Naive B cell (primary cell): ENCODE measurements at places on chromosomes 4 and X.
A peak's percentile ranks its signal among the peaks of the same experiment; 100 is the strongest.

DNA sequence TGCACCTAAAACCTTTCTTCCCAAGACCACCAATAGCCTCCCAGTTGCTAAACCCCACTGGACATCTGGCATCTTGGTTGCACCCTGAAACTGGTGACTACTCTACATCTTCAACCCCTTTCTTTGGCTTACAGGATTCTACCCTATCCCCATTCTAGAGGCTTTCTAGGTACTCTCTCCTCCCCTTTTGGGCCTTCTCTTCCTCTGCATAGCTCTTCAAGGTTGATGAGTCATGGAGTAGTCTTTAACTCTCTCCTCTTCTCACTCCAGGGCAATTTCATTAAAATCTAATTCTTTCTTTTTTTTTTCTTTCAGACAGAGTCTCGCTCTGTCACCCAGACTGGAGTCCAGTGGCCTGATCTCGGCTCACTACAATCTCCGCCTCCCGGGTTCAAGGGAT, 16.8 kb downstream of the APOO start:
- no peak overlapping the region for H3K4me3 ChIP-seq
- no peaks in the 10 kb centered on the region for H3K27me3 ChIP-seq

- H3K27me3 ChIP-seq, result no peaks in the 10 kb centered on the region
- peaks cover 13% of the 10 kb centered on the region for H3K36me3 ChIP-seq
- no peaks in the 10 kb centered on the region for H3K4me1 ChIP-seq
- DNase-seq, result no peak
- H3K27ac ChIP-seq, result no peak overlapping the region
- H3K4me3 ChIP-seq, result no peak overlapping the region
Observed at GRCh38 chrX:77622233-77622632, 163.8 kb downstream of the ATRX start.

- H3K27ac ChIP-seq, result no peak overlapping the region
- DNase-seq, result no peak
- H3K27me3 ChIP-seq, result no peaks in the 10 kb centered on the region
- no peak overlapping the region for H3K4me3 ChIP-seq
- peaks cover 6% of the 10 kb centered on the region for H3K4me1 ChIP-seq
- H3K36me3 ChIP-seq, result no peaks in the 10 kb centered on the region
Observed at GRCh38 chrX:154022108-154022507, 2.4 kb upstream of the IRAK1 start.

DNA sequence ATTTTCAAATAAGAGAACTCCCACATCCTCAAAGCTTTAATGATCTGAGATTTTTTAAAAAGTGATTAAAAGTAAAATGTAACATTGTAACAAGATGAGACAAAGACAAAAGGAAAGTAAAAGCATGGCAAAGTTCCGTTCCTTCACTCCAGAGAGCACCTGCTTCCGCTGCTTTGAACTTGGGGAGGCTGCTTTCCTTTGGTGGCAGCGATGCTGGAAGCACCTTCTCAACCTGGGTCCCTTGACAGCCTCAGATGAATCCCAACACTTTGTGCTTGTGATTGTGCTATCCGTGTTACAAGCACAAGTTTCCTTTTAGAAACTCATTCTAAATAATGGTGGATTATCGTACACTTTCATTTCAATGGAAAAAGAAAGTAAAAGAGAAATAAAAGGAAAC, 59.7 kb downstream of the HADH start:
- peaks cover 5% of the 10 kb centered on the region for H3K4me1 ChIP-seq
- peak overlapping the region; percentile 72 for H3K4me3 ChIP-seq

DNA sequence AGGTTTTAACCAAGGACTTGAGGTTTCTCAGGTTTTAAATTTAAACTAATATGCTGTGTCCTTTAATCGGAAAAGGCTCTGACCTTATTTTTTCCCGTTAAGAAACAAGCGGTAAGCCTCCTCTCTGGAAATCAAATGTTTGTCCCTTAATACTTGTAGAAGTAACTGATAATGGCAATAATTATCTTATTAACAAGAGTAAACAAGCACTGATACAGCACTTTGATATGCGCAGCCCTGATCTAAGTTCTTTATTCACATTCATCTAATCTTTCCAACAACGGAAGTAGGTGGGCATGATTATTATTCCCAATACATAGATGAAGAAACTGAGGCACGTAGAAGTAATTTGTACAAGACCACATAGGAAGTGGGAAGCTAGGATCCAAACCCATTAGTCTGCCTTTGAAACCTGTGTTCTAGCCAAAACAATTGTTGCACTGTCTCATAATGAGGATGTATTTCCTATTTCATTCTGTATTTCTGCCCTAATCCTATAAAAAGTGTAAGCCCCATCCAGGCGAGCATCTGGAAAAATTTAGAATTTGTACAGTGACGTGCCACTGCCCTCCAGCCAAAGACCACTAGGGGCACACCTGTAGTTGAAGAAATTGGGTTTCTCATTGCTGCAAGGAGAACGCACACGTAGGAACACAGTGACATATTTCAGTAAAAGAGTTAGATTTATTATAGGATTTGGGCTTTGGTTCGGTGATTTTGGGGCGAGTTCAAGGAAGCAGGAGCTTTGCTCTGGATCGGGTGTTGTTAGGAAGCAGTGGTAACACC, 606 bp downstream of the CXorf58 start:
- peak overlapping the region; percentile 92 for H3K4me3 ChIP-seq
- peak overlapping the region; percentile 5 for H3K27ac ChIP-seq
- H3K36me3 ChIP-seq, result no peaks in the 10 kb centered on the region

DNA sequence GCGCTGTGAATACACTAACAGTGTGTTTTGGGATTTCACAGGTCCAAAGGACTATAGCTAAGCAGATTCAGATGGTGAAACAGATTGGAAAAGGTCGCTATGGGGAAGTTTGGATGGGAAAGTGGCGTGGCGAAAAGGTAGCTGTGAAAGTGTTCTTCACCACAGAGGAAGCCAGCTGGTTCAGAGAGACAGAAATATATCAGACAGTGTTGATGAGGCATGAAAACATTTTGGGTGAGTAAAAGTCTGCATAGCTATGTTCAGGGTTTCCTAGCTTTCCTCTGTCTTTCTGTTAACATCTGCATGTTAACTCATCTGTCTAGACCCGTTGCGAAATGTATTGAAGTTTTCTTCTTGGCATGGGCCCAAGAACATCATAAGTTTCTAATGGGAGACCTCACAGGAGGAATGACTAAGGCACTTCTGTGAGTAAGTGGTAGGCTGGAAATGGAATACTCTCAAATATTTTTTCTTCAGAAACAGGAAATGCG, 372.1 kb downstream of the BMPR1B start:
- H3K36me3 ChIP-seq, result no peaks in the 10 kb centered on the region
- H3K4me1 ChIP-seq, result no peaks in the 10 kb centered on the region
- no peak for DNase-seq
- no peaks in the 10 kb centered on the region for H3K27me3 ChIP-seq
- H3K4me3 ChIP-seq, result no peak overlapping the region

GRCh38 chr4:169271692-169272007, 894 bp upstream of the SH3RF1 start:
- peak overlapping the region; percentile 85 for H3K4me3 ChIP-seq
- peaks cover 31% of the 10 kb centered on the region for H3K4me1 ChIP-seq
- no peak overlapping the region for H3K27ac ChIP-seq
- H3K36me3 ChIP-seq, result no peaks in the 10 kb centered on the region
- no peaks in the 10 kb centered on the region for H3K27me3 ChIP-seq
